ENCODE measurements at places on chromosomes 7 and 10.

GRCh38 chr7:130486114-130486953 lies 5.6 kb upstream of the MEST start:
- DNase-seq: peak; percentile 19

- DNase-seq: no peak
Observed at GRCh38 chr7:411677-412312, 107.9 kb downstream of the PDGFA start.

GRCh38 chr7:40551685-40552576 lies 417.1 kb downstream of the SUGCT start:
- DNase-seq: no peak

DNA sequence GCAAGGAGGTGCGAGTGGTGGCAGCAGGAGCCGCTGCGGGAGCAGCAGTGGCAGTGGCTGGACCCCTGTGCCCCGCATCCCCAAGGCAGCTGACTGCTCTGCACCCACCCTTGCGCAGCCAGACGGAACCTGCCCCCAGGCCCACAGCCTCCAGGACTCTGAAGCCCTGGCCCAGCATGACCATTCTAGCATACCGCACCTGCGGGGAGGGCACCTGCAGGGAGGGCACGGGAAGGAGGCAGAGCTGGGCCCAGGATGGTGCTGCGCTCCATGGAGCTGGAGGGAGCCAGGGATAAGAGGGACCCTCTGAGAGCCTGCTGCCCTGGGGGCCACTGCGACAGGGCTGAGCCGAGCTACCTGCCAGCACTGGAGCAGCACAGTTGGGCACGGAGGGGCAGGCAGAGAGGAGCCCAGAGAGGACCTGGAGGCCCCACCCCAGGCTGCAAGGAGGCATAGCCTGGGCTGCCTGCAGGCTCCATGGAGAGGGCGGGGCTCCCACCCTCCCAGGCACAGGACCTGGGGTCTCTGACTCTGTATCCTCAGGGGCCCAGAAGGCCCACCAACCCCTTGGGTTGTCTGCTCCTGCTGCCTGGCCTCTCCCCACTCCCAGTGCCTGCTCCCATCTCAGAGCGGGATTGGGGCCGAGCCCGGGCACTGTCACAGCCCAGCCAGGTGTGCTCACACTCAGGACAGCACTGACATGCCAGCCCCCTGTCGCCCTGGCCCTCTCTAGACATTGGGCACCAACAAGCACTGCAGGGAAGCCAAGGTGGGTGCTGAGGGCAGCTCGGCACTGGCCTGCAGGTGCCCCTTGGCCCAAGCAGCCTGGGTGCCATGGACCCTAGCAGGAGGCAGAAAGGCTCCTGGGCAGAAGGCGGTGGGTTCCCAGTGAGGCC lies 87.6 kb downstream of the HTR7 start:
- no peak for DNase-seq

DNA sequence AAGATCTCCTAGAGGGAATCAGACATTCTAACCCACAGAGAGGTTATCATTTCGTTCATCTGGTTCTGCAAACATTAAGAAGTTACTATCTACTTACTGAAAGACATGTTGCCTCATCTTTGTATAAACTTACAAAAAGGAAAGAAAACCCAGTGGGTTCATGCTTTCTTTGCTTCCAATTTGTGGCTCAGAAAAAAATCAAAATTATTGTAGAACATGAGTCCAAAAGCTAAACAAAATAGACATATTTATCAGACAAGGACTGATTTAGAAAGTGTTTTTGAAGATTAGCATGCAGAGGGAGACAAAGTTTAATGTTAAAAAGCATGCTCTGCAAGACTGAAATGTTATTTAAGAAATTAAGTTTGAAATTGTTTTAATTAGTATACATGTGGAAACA lies 123.1 kb downstream of the MBL2 start:
- DNase-seq: no peak

DNA sequence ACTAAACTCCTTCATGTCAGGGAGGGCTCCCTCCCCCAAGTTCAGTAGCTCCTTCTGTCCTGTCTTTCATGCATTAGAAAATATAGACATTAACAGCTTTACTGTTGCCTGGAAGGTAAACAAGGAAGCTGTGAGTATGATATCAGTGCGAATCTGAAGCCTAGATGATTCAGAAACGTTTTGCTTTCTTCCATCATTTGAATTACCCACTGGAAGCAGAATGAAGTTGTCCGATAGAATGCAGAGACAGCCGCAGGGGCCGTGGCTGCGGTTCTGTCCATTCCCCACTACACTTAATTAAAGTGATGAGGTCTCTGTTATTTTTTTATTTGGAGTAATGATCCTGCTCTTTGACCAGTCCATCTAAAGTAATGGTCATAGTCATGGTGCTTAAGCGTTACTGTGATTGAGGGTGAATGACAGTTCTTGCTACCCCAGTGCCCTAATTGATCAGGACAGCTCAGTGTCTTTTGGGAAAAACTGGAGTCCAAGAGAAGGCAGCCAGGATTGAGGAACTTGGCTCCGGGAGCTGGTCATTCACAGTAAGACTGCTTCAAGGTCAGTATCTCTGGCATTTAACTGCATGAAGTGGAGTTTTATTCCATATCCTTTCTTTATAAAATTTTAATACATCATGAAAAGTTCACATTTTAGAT lies 69.9 kb downstream of the PTPRE start:
- DNase-seq: no peak

GRCh38 chr10:51524041-51524440 lies 175.4 kb downstream of the CSTF2T start:
- no peak for DNase-seq

GRCh38 chr7:103613655-103614642 lies 167.9 kb upstream of the SLC26A5 start:
- no peak for DNase-seq

GRCh38 chr7:68965351-68965750 lies 632.9 kb upstream of the AUTS2 start:
- no peak for DNase-seq

- DNase-seq: no peak
Observed at GRCh38 chr10:73646598-73647041, 5.3 kb upstream of the MYOZ1 start.

GRCh38 chr7:112414855-112415490 lies 35.3 kb upstream of the IFRD1 start:
- DNase-seq: no peak

GRCh38 chr7:23247603-23248335 lies 1.2 kb downstream of the GPNMB start:
- no peak for DNase-seq

GRCh38 chr10:98138031-98138430 lies 3.6 kb downstream of the R3HCC1L start:
- DNase-seq: no peak

DNA sequence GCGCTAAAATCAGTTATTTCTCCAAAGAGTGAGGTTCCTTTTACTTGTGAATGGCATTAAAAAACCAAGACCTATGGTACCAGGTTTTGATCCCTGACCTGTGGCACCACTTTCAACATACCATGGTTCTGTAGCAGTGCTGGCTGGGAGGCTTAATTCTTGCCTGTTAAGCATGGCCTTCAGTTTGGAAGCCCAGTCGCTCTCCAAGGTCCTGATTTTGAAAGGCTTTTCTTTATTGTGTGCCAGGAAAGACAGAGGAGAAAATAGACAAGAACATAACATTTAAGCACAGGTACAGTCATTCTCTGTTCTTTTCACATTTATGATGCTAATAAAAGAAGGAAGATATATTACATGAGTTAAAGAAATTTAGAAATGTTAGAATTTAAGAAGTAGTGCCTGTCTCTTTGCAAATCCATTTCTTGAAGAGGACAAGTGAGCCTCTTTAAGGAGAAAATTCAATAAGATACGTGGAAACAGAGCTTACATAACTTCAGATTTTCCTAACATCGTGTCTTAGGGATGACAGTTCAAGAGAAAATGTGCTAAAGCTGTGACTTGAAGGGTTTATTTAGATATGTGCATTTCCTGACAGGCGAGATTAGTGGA lies 357.6 kb downstream of the DPP6 start:
- no peak for DNase-seq

GRCh38 chr7:108055611-108056021 lies 52.7 kb upstream of the LAMB1 start:
- no peak for DNase-seq

Data from activated naive CD4-positive, alpha-beta T cell (primary cell).